Right cardiac atrium (tissue), 5 donors: ENCODE measurements at places on chromosomes 7 and 10.

- no peak for DNase-seq
Observed at GRCh38 chr7:128349466-128349825, 5.7 kb upstream of the RBM28 start.

GRCh38 chr7:147363101-147363500, 1227.5 kb upstream of the C7orf33 start:
- DNase-seq = no peak

GRCh38 chr10:76444034-76444800, 1012.8 kb downstream of the LRMDA start:
- no peak for DNase-seq

GRCh38 chr7:156989766-156990535, 20.5 kb downstream of the MNX1 start:
- no peak for DNase-seq

GRCh38 chr10:73850863-73851461, 23.4 kb downstream of the CAMK2G start:
- DNase-seq = peak; percentile 73

GRCh38 chr10:42697926-42698325, 59.6 kb upstream of the ZNF33B start:
- DNase-seq = no peak

- no peak for DNase-seq
Observed at GRCh38 chr7:326273-326672, 36.3 kb downstream of the FOXL3 start.

GRCh38 chr10:11448190-11448544, 163.3 kb downstream of the USP6NL start:
- DNase-seq = no peak

GRCh38 chr10:17092986-17093803, 36.4 kb downstream of the CUBN start:
- no peak for DNase-seq

GRCh38 chr10:50360077-50360850, 108.9 kb upstream of the ASAH2 start:
- no peak for DNase-seq

DNA sequence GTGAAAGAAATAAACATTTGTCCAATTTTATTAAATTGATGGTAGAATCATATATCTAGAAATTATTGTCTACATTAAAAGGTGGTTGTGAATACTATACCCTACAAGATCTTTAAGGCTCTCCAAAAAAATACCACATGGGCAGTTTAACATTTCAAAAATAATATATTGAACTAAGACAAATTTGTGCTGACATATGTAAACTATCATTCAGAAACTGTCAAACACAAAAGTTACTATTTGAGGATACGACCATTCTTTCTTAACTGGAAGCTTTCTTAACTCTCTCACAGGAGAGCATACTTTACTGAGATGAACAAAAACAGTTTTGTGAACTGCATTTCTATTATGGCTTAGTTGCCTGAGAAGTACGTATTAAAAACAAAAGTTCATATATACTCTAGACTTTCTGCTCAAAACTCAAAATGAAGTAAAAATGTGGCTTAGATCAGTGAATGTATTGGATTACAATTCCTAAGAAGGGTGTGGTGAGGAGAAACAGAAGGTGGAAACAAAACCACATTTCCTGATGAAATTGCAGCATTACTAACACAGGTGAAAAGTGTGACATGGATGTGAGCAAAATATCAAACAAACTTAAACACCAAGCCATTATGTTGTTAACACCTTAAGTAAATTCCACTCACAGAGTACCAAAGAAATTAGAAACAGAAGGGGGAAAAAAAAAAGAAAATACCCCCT, 138.5 kb downstream of the SEMA3A start:
- DNase-seq = no peak

- no peak for DNase-seq
Observed at GRCh38 chr7:120207037-120207436, 65.9 kb upstream of the KCND2 start.

GRCh38 chr7:6608081-6608480, 7.3 kb upstream of the ZNF853 start:
- DNase-seq = peak; percentile 44

DNA sequence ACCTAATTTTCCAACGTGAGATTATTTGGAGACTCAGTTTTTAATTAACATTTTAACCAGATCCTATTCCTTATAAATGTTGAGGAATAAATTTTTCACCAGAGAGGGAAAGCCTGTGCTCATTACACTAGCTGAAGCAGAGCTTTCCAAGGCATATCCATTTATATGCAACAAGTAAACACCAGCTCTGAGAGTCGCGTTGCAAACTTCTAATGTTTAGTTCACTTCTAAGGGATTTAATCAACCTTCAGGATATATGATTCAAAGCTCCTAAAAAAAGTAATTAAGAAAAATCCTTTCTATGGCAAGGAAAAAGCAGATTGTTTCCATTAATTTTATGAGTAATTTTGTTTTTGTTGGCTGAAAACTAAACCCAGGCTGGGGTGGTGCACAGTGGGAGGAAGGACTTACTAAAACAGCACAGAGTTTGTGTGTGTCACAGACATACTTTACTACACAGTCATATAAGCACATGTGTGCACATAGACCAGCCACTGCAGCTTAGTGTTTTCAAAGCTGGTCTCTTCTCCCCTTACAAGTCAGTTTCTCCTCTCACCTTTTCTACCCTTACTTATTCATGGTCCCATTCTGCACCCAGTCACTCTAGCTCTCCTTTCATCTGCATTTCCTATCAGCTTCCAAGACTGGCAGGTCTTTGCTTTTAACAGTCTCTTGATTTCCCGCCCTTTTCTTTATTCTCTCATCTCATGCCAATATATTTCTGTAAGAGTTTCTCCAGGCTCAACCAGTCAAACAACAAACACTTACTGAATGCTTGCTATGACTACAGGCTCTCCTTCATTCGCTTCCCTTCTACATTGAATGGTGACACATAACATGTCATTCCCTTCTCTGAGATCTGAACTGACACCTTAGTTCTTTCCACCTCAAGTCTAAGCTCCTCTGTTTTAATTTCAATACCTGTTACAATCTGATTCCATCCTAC, 81.1 kb upstream of the FZD1 start:
- DNase-seq = no peak

- DNase-seq = no peak
Observed at GRCh38 chr10:24669285-24669852, 54.3 kb downstream of the ARHGAP21 start.

DNA sequence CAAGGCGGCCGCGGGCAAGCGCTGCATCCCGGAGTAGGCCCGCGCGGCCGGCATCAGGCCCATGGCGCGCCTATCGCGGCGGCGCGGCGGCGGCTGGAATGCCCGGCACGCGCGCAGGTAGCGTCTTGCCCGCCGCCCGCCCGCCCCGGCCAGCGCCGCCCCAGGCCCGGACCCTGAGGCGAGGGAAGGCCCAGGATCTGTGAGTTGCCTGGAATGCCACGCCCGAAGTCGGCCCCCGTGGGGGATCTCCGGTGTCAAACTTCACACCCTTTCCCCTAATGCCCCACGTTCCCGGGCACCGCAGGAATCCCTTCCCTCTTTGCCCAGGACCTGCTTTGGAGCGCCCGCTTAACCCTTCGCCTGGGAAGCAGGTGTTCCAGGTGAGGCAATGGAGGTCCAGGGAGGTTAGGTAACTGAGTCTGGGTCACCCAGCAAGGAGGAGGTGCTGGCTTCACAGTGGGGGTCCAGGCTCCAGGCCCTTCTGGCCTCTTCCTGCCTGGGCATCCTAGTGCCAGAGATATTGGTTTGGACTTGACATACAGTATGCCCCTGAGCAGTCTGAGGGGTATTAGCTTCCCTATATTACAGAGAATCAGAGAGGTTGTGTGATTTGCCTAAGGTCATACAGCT, 138.1 kb downstream of the ARHGAP22 start:
- DNase-seq = no peak

GRCh38 chr10:100948916-100949315, 20.4 kb upstream of the SEMA4G start:
- no peak for DNase-seq

DNA sequence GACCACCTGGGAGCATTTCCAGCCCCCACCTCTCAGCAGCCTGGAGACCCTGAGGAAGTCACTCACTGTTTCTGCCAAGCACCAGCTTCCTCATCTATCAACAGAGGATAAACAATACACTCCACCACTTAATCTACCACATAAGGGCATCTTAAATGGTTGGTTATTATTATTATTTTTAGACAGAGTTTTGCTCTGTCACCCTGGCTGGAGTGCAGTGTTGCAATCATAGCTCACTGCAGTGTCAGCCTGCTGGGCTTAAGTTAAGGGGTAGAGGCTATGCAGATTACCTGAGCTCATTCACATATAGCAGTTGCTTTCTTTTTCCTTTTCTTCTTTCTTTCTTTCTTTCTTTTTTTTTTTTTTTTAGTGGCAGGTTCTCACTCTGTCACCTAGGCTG, 59.5 kb upstream of the ELN start:
- no peak for DNase-seq

DNA sequence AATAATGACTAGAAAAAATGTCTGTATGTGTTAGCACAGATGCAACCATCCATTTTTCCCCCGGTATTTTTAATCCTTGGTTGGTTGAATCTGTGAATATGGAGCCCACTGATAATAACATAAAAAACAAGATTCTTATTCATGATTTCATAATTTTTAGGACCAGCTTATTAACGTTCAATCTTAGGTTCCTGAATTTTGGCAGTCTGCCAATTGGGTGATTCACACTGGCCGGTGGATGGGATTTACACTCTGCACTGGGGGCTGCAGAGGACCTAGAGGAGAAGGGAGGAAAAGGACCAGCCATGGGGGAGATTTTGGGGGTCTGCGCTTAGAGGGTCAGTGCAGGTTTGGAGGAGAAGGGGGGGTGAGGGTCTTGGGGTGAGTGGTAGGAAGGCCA, 327.9 kb downstream of the ACTR3B start:
- DNase-seq = no peak

DNA sequence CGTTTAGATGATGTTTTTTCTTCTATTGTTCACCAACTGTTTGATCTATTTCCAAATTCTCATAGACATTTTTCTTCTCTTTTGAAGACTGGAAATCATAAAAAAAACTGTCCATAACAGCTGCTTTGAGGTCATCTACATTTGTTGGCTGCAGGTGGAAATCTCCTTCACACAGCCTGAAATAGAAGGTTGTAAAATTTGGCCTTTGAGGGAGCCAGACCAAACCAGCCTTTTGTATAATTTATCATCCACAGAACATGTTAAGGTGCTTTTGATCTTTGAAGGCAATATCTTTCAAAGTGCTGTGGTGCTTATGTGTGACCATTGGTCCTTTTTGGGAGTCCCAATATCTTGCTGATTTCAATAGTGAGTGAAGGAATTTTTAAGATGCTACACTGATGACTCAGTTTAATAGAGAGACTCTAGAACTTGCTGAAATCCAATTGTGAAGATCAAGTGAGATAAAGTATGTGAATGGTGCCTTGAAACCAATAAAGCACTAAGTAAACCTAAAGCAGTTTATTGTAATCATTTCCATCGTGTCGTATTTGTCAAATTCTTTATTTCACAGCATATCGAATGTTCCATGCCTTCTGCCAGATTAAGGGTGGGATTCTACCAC, 5.4 kb downstream of the FERD3L start:
- no peak for DNase-seq

- no peak for DNase-seq
Observed at GRCh38 chr7:105389088-105389650, 448 bp upstream of the SRPK2 start.

DNA sequence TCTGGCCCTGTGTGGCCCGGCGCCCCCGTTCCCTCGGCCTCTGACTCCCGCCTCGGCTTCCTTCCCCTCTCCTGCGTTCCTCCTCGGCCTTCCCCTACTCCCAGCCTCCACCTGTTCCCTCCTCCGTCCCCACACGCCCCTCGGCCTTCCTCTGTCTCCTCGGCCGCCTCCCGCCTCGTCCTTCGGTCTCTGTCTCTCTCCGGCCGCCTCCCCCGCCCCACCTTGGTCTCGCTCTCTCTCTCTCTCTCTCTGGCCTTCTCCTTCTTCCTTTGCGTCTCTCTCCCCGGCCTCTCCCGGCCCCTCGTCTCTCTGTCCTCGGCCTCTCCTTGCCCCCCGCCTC, 588 bp downstream of the GET4 start:
- no peak for DNase-seq

DNA sequence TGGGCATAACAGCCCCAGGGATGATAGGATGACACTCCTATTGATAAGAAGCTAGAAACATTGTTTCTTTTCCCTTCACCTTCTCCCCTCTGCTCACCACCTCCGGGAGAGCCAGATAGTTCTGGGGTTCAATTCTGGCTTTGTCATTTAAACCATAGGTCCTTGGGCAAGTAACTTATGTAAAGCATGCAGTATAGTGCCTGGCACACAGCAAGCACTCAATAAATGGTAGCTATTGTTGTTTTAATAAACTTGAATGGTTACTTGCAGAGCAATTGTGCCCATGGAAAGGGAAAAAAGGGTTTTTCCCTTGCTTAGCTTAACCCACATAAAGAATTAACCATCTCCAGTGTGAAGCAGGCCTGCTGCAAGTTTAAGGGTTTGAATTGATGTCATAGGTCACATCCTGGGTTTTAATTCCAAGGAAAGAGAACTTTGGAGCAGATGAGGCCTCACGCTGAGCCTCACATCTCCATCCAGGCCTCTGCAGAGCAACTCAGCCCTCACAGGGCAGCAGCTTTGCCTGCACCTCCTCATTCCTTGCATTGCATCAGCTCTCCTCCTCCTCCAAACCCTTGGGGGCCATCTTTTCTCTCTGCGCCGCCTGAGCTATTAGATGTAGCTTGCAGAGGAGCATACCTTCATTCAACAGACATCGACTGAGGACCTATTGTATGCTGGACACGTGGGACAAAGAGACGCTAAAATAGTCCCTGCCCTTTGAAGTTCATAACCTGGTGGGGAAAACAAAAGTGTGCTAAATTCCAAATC, 22.9 kb downstream of the ZNF775 start:
- DNase-seq = no peak

- no peak for DNase-seq
Observed at GRCh38 chr10:71214641-71215559, 2.5 kb downstream of the UNC5B start.

DNA sequence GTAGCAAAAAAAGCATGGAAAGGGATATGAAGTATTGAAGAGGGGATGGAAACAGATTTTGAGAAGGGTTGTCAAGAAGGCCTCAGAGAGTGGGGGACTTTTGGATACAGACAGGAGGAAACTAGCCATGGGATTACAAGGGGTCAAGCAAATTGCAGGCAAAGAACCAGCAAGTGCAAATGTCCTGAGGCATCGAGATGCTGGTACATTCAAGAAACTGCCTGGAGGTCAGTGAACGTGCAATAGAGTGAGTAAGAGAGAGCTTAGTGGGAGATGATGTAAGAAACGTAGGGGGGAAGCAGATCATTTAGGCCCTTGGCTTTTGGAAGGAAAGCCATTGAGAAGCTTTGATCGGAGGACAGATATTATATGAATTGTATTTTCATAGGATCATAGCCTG, 227.4 kb upstream of the AGK start:
- no peak for DNase-seq

- no peak for DNase-seq
Observed at GRCh38 chr7:122762071-122762470, 59.3 kb upstream of the RNF148 start.

DNA sequence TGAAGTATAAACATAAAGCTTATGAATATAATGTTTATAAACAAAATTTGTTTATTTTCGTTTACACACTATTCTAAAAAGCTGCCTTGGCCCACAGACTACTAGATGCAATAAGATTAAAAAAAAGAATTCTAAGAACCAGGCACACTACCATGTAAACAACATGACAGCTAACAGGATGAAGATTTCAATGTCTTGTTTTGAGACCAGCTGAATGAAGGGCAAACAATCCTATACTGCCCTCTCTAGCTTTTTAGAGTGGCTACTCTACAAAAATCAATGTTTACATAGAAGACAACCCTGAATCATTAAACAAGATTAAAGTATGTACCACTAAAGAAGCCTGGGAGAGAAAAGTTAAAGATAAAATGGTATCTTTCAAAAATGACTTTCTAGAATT, 38.6 kb downstream of the SLC25A40 start:
- no peak for DNase-seq

GRCh38 chr7:22884911-22885788, 62.5 kb upstream of the TOMM7 start:
- DNase-seq = no peak
